Osteocyte (in vitro differentiated cells): ENCODE measurements at places on chromosomes 1 and 21. TPM values are rescaled to one million over a fixed set of nuclear protein-coding genes. Genes with fewer than 3 reads are reported as not detected.

Gene NBPF6
- not detected in 2 replicates for total RNA-seq

Gene BTBD8
- total RNA-seq = 1.9 and 2.0 TPM in 2 replicates

Gene TDRKH
- total RNA-seq = 3.0 and 3.6 TPM in 2 replicates

Gene CCSAP
- total RNA-seq = 5.4 and 5.7 TPM in 2 replicates

GRCh38 chr1:182087719-182088350, 26.3 kb upstream of the ZNF648 start:
- DNase-seq = peak; percentile 66
- H3K36me3 ChIP-seq = no peaks in the 10 kb centered on the region
- H3K4me1 ChIP-seq = peaks cover 7% of the 10 kb centered on the region
- no peak overlapping the region for H3K4me3 ChIP-seq
- no peak overlapping the region for H3K27ac ChIP-seq
- H3K27me3 ChIP-seq = no peaks in the 10 kb centered on the region

DNA sequence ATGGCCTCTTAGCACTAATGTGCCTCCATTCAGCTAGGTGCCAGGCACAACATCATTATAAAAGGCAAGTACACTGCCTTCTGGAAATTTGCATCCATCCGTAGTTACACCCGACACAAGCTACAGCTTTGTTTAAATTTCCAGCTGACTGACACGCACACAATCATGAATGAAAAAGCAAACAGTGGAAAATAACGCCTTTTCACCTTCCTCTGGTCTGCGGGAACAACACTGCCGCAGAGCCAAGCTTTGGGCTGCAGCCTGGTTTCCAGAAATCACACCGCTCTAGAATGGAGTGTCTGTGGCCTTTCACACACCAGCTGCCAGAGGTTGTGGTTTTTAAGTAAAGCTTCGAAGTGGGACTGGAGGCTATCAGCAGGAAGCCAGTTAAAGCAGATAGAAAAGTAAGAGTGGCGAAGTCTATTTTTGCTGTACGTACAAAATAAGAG, 142.8 kb upstream of the COA6 start:
- no peaks in the 10 kb centered on the region for H3K36me3 ChIP-seq
- no peak overlapping the region for H3K27ac ChIP-seq
- no peak overlapping the region for H3K4me3 ChIP-seq
- no peak for DNase-seq
- peaks cover 14% of the 10 kb centered on the region for H3K27me3 ChIP-seq

GRCh38 chr1:46058936-46059335, 73.5 kb downstream of the PIK3R3 start:
- H3K36me3 ChIP-seq = peaks cover 46% of the 10 kb centered on the region
- H3K27ac ChIP-seq = no peak overlapping the region
- H3K4me1 ChIP-seq = peaks cover 9% of the 10 kb centered on the region

GRCh38 chr1:160646711-160647328, at the start of gene SLAMF1:
Gene SLAMF1, minus strand, starts transcription at chr1:160647044. Its CDS starts 99 bp downstream, at chr1:160646945.
- no peaks in the 10 kb centered on the region for H3K27me3 ChIP-seq
- no peaks in the 10 kb centered on the region for H3K4me1 ChIP-seq
- no peak within 1 kb of the TSS for H3K27ac ChIP-seq

DNA sequence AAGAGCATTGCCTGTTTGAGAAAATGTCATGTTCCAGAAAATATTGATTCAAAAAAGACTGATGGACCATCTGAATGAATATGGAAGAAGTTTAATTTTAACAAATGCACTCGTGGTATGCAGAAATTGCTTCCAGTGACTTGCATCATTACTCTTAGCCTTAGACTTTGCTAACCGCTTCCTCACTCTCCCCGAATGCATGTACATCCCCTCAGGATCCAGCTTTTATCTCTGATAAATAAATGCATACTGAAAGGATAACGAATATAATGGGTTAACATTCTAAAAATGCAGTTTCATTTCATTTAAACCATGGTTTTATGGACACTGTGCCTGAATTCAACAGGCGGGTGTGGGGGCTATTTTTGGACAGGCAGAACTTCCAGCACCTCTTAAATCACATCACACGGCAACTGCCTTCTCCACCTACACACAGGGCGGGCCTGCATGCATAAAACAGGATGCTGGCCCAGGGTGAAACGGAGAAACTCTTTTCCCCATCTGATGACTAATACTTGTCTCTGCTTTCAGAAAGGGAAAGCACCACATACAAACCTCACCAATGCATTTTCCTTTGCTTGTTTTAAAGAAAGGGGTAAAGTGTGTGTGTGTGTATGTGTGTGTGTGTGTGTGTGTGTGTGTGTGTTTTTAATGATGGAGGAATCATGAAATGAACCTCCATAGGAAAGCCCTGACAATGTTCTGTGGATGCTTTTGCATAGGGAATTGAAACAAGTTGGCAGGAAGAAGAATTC, 48.7 kb downstream of the SPAG17 start:
- H3K4me1 ChIP-seq = peaks cover 9% of the 10 kb centered on the region
- no peak overlapping the region for H3K4me3 ChIP-seq
- no peak for DNase-seq
- peaks cover 3% of the 10 kb centered on the region for H3K27me3 ChIP-seq
- no peaks in the 10 kb centered on the region for H3K36me3 ChIP-seq
- H3K27ac ChIP-seq = peak overlapping the region; percentile 37

DNA sequence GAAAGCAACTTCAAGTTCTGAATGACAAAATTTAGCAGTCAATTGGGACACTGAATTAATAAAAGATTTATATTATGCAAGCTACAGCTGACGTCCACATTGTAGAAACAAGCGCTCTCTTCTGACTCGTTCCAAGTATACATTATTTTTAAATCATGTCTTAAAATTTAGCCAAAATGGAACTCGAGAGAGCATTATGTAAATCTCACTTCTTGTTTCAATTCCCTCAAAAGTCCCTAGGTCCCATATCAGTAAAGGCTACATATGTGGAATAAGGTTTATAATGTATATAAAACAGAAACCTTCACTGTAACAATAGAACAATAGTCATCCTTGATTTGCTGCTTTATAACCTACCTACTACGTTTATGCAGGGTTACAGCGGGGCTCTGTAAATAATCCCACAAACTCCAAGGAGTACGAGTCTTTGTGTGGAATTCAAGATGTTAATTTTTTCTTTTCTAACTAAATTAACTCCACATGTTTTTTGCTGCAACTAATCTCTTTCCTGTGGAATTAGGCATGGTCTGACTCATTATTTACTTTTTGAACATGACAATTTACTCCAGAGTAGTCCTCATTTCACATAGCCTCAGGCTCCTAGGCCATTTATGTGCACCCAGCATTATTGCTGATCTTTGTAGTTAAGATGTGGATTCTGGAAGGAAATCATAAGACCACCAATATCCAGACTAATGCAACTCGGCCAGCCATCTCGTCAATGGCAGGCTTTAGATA, 785.1 kb downstream of the LTN1 start:
- DNase-seq = no peak
- peak overlapping the region; percentile 54 for H3K27ac ChIP-seq
- H3K4me1 ChIP-seq = peaks cover 16% of the 10 kb centered on the region
- no peaks in the 10 kb centered on the region for H3K36me3 ChIP-seq

DNA sequence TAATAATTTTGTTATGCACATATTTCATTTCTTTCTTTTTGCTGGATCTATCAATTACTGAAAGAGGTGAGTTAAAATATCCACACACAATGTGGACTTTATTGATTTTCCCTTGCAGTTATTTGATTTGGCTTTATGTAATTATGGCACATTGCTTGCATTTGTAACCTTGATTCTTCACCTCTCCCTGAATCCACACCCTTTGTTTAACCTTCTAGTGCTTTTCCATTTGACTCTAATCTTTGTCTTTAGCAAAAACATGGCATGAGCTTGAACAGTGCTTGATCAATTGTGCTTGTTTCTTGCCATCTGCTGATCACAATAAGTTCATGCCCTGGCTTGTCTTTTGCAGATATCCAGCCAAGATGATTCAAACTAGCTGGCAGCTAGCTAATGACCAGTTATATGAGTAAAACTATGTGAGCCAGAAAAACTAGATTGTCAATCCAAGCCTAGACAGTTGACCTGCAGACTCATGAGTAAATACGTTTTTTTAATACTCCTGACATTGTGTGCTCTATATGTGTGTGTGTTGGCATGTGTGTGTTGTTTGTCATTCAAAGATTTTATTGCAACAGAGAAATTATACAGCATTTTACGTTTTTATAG, 899.2 kb downstream of the NCAM2 start:
- no peak overlapping the region for H3K4me3 ChIP-seq
- H3K4me1 ChIP-seq = peaks cover 6% of the 10 kb centered on the region
- H3K27ac ChIP-seq = no peak overlapping the region
- no peak for DNase-seq
- no peaks in the 10 kb centered on the region for H3K27me3 ChIP-seq
